ENCODE measurements at places on chromosomes 7 and 10. TPM values are rescaled to one million over a fixed set of nuclear protein-coding genes. Genes with fewer than 3 reads are reported as not detected.

DNA sequence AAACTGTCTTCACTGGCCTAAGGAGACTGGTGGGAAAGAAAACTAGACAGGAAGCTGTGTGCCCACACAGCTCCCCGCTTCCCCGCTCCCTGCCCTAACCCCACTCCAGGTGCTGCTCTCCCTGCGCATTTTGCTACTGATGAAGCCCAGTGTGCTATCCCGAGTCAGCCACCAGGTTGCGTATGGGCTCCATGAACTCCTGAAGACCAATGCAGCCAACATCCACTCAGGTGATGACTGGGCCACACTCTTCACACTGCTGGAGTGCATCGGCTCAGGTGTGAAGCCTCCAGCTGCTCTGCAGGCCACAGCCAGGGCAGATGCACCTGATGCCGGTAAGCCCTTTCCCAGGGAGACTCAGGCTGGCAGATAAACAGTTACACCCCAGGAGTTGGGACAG lies 20.3 kb upstream of the NFKB2 start:
- H3K36me3 ChIP-seq: peaks cover 7% of the 10 kb centered on the region
- H3K27ac ChIP-seq: no peak overlapping the region
- H3K4me3 ChIP-seq: no peak overlapping the region
- DNase-seq: no peak

- no peaks in the 10 kb centered on the region for H3K27me3 ChIP-seq
- peak; percentile 92 for DNase-seq
- no peak overlapping the region for H3K4me3 ChIP-seq
- H3K36me3 ChIP-seq: no peaks in the 10 kb centered on the region
- H3K27ac ChIP-seq: peak overlapping the region; percentile 45
Measured at GRCh38 chr7:36312064-36312914, 77.4 kb upstream of the ANLN start.

GIMAP1 gene
- 0.99 TPM for total RNA-seq

LGI1 gene
- not detected for total RNA-seq
